Endodermal cell (in vitro differentiated cells): ENCODE measurements at places on chromosomes 16 and 17. TPM values are rescaled to one million over a fixed set of nuclear protein-coding genes. Genes with fewer than 3 reads are reported as not detected.

Gene CBX8
- total RNA-seq = 5.4 to 12.3 TPM (median 6.8 TPM) in 3 replicates

DNA sequence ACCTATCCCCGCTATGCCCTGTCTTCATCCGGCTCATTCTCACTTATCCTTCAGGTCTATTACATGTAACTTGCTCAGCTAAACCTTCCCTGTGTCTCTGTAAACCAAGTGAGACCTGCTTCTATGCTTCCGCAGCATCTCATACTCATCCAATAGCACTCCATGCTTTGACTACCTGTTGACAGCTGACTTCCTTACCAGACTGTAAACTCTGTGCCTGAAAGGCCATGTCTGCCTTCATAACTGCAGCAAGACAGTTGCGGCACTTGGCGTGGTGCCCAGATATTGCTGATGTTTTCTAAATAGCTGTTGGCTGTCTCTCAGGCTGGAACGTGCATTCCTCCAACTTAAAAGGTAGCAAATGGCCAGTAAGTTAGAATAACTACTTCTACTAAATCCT is 1.8 kb upstream of the OR1E1 start:
- H3K4me1 ChIP-seq = no peaks in the 10 kb centered on the region
- H3K4me3 ChIP-seq = no peak overlapping the region
- H3K27ac ChIP-seq = no peak overlapping the region
- H3K36me3 ChIP-seq = no peaks in the 10 kb centered on the region
- H3K27me3 ChIP-seq = no peaks in the 10 kb centered on the region

- H3K4me1 ChIP-seq = peaks cover 19% of the 10 kb centered on the region
- no peak overlapping the region for H3K4me3 ChIP-seq
- peak; percentile 82 for DNase-seq
- H3K36me3 ChIP-seq = no peaks in the 10 kb centered on the region
- H3K27ac ChIP-seq = no peak overlapping the region
These were observed 27.4 kb downstream of the TMEM132E start for GRCh38 chr17:34606763-34607162.

DNA sequence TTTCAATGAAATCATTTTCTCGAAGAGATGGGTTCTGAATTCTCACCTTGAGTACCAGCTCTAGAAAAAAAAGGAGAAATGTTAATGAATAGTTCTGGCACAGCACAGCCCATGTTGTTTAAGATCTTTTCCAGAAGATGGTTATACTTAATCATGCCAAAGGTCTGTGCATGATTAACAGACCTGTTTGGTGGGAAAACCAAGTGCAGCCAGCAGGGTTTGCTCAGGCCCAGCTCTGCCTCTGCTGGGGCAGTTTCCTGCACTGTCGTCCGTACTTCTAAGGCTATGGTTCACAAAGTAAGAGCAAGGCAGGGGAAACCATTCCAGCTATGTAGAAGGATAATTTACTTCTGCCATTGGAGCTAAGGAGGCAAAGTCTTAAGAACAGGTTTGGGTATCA is 10.7 kb downstream of the ANKRD40 start:
- no peaks in the 10 kb centered on the region for H3K4me1 ChIP-seq
- H3K36me3 ChIP-seq = peaks cover 88% of the 10 kb centered on the region
- no peak overlapping the region for H3K4me3 ChIP-seq
- H3K27me3 ChIP-seq = no peaks in the 10 kb centered on the region
- DNase-seq = no peak
- no peak overlapping the region for H3K27ac ChIP-seq

GRCh38 chr16:23301251-23302044 is 654 bp upstream of the SCNN1B start:
- no peaks in the 10 kb centered on the region for H3K4me1 ChIP-seq
- H3K4me3 ChIP-seq = peak overlapping the region; percentile 77
- H3K36me3 ChIP-seq = no peaks in the 10 kb centered on the region
- no peak overlapping the region for H3K27ac ChIP-seq
- DNase-seq = no peak
- H3K27me3 ChIP-seq = peaks cover 49% of the 10 kb centered on the region

- H3K27ac ChIP-seq = no peak overlapping the region
- no peaks in the 10 kb centered on the region for H3K4me1 ChIP-seq
- no peak overlapping the region for H3K4me3 ChIP-seq
- no peaks in the 10 kb centered on the region for H3K36me3 ChIP-seq
- no peak for DNase-seq
These were observed 6.2 kb upstream of the CBFA2T3 start for GRCh38 chr16:88983165-88983564.

DNA sequence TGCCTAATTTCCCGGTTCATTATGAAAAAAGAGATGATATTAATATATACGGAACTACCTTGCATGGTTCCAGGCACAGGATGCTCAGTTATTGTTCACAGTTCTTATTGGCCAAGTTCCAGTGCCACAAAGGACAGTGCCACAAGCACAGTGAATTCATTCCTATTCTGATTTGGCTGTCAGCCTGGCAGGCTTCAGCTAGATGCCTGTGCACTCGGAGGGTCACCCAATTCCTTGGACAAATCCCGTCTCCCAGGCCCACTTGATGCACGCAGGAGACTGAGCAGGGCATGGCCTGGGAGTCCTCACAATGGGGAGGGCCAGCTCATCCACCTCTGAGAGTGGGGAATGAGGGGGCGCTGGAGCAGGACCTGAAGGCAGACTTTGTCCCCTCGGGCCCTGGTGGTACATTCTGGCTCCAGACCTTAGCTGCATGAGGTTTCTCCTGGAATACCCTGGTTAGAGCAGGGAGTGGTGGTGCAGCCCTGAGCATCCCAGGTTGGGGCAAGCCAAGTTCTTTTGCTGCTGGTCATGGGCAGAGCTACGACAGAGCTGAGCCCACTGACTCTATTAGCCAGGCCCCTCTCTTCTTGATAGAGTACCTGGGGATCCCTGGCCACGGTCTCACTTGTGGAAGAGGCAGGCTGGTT is 41.4 kb downstream of the MIS12 start:
- no peaks in the 10 kb centered on the region for H3K27me3 ChIP-seq
- no peaks in the 10 kb centered on the region for H3K4me1 ChIP-seq
- no peak overlapping the region for H3K4me3 ChIP-seq
- DNase-seq = no peak
- H3K36me3 ChIP-seq = no peaks in the 10 kb centered on the region

Gene UBE2O
- 45.2 to 90.9 TPM (median 46.5 TPM) in 3 replicates for total RNA-seq

- H3K4me3 ChIP-seq = no peak overlapping the region
- no peaks in the 10 kb centered on the region for H3K27me3 ChIP-seq
- no peak for DNase-seq
- no peaks in the 10 kb centered on the region for H3K4me1 ChIP-seq
These were observed 5.8 kb downstream of the CACNA1H start for GRCh38 chr16:1158456-1159324.

GRCh38 chr17:72191921-72192799 is 71.3 kb downstream of the SOX9 start:
- no peaks in the 10 kb centered on the region for H3K36me3 ChIP-seq
- H3K4me3 ChIP-seq = no peak overlapping the region
- H3K27me3 ChIP-seq = no peaks in the 10 kb centered on the region
- H3K27ac ChIP-seq = no peak overlapping the region
